Activated gamma-delta T cell treated with anti-CD3 and anti-CD28 coated beads, Interleukin-2, amount 50 U/mL, for 16 hours (primary cell): ENCODE measurements at places on chromosomes 2 and 18.

DNA sequence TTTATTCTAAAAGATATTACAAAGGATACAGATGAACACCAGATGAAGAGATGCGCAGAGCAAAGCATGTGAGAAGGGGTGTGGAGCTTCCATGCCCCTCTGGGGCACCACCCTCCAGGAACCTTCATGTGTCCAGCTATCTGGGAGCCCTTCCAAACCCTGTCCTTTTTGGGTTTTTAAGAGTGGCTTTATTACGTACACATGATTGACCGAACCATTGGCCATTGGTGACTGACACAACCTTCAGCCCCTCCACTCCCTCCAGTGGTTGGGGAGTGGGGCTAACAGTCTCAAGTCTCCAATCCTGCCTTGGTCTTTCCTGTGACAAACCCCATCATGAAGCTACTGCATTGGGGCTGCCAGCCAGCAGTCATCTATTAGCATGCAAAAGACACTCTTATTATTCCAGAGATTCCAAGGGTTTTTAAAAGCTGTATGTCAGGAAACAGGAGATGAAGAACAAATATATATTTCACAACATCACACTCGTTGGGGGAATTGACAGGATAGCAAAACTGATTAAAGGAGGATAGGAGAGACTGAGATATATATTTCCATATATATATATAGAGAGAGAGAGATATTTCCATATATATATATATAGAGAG, 19.4 kb downstream of the IL1B start:
- DNase-seq = no peak

GRCh38 chr2:55530539-55531081, 11.1 kb downstream of the CFAP36 start:
- no peak for DNase-seq

DNA sequence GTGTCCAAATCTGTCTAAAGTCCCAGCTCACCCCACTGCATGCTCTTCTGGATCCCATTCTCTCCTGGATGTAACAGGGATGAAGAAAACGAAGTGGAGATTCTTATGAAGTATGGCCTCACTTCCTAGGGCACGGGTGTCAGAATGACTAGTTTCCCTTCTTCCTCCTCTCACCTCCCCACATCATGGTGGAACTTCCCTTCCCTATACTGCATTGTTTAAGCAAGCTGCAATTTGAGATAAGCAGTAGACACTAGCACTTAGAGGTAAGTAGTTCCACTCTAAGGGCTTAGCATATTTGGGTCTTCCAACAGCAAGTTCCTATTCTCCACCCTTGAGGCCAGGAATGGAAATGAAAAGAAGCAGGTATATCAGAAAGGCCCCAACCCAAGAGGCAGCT, 29.7 kb downstream of the SLC4A5 start:
- no peak for DNase-seq

DNA sequence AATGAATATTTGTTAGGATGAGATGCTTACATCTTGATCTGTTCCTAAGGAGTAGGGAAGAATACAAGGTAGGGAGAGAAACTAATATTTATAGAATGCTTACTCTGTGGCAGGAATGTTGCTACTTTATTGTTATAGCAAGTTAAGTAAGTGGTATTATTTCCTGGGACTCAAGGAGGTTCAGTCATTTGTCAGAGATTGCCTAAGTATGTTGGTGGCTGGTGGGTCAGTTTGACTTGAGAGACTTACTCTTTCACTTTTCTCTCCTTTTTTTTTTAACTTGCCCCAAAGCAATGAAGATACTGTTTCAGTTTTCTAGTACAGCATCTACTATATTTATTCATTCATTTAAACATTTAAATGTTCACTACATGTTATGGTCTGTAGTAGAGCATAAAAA, 209.2 kb upstream of the STON1 start:
- no peak for DNase-seq

GRCh38 chr18:49723648-49724180, 89.6 kb downstream of the ACAA2 start:
- DNase-seq = no peak

GRCh38 chr18:34710934-34711333, 836 bp downstream of the DTNA start:
- no peak for DNase-seq

DNA sequence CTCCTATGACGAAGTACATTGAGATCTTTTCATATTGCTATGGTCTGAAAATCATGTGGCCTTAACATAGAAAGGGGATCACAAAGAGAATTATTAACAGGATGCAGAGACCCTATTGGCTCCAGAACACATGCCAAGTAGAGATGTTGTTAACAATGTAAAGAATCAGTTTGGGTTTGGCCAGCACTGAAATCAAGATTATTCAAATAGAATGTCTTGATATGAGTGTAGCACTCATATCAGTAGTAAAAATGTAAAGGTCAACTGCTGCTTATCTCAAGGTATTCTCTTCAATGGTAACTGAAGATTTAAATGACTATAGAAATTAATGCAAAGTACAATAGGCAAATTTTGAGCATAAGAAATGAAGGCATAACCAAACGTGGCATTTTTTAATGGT, 262.8 kb downstream of the PTH2R start:
- no peak for DNase-seq

DNA sequence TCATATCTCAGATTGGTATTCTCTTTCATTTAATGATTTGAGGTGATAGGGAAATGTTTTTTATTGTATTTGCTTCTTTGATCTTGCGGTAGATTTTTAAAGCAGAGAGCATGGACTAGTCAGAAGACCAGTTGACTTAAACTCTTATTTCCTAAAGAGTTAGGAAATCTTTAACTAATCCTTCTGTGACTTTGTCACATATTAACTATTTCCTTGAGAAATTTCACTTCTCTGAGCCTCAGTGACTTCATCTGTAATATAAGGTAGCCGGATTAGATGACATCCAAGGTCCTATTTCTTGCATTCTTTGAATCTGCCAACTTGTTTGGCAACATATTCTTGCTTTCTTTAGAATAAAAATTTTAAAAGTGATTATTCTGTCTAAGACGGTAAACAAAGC, 55.6 kb downstream of the MTX2 start:
- DNase-seq = no peak

DNA sequence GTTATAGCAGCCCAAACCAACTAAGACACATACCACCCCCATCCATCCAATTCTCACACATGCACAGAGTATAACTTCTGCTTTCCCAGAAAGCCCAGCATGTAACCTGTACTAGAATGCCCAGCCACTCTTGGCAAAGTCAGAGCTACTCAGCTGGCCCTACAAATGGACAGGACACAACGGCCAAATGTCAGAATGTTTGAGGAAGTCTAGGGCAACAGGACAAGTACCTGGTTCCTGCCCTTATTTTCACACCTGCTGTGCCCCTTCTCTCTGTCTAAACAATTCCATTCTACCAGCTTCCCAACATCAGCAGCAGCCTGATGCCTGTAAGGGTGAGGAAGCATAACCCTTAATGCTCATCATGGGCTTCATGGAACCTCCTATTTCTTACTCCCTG, 15.1 kb upstream of the BZW1 start:
- DNase-seq = no peak

DNA sequence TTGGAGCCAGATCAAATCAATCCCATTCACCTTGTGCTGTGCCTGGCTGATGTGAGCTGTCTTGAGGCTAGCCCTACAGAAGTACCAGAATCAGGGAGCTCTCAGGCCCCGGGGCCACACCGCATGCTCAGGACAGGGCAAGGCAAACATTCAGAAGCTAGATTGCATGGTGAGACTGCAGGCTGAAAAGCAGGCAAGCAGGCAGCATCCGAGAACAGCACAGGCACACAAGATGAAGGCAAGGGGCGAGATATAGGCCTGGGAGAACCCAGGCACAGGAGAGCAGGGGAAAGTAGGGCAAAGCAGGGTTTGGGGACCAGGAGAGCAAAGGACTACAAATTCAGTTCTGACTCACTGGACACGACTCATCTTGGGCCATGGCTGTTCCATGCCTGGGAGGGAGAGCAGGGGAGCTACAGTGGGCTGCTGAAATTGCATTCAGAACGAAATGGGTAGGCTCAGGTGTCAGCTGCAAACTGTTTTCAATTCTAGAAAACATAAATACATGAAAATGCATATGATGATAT, 59.6 kb downstream of the GALNT14 start:
- no peak for DNase-seq

GRCh38 chr2:175990099-175990498, 12.0 kb downstream of the LNPK start:
- no peak for DNase-seq

GRCh38 chr2:222554517-222554916, 101.4 kb downstream of the FARSB start:
- no peak for DNase-seq
